ENCODE measurements at places on chromosomes 7 and 10.

- no peak for DNase-seq
These were observed 23.3 kb downstream of the BPGM start for GRCh38 chr7:134669845-134670373.

DNA sequence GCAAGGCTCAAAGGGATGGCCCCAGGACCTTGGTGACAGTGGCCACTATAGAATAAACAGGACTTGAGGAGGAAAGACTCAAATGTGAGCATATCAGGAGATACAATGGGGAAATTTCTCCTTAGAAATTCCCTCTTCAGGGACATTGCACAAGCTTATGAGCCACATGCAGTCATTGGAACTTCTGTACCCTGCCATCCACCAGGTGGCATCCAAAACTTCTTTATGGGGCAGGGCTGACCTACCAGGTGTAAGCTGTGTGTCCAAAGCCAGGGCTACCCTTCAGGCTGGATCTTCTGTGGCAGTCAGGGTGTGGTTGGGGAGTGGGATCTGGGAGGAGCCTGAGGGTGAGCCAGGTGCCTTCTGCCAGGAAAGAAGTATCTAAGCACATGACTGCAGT lies 36.6 kb upstream of the LRRC18 start:
- DNase-seq = peak; percentile 17

DNA sequence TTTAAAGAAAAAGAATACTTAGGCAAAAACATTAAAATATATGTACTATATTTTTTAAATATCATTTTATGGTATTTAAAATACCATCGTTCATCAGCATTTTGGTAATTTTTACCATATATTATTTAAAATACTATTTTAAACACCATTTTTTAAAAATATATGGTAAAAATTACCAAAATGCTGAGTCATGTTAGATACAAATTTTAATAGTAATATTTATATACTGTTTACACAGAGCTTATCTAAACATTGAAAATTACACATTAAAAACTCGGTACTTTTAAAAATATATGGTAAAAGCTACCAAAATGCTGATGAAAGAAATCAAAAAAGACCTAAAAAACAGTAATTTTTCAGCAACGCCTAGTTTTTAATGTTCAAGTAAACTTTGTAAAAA lies 105.6 kb downstream of the TPK1 start:
- no peak for DNase-seq

GRCh38 chr10:104322416-104322782 lies 15.9 kb downstream of the ITPRIP start:
- DNase-seq = no peak

DNA sequence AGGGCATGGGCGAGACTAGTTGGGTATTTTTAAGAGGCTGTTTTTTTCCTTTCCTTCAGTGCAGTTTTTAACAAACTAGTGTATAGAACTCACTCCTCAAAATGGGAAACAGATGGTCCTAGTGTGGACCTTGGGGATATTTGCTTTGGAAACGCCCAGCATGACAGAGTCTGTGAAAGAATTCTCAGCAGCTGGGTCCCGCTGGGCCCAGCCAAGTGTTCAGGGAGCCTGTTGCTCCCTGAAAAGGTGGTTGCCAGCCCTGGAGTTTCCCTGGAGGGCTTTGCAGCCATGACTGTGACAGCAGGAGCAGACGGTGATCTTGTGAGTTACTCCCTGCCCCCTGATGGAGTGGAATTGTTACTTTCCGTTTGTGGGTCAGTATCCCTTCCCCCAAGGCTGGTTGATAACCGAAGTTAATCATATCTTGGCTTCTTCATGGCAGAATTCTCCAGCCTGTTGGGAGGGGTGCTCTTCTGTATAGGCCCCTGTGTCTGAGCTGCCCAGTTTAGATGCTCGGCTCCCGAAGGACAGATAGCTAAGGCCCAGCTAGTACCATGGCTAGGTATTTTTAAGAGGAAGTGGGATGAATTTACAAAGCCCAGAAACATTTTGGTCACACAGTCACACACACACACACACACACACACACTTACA lies 278.6 kb upstream of the HABP2 start:
- DNase-seq = peak; percentile 9

GRCh38 chr10:62284221-62284620 lies 15.6 kb upstream of the RTKN2 start:
- DNase-seq = no peak

DNA sequence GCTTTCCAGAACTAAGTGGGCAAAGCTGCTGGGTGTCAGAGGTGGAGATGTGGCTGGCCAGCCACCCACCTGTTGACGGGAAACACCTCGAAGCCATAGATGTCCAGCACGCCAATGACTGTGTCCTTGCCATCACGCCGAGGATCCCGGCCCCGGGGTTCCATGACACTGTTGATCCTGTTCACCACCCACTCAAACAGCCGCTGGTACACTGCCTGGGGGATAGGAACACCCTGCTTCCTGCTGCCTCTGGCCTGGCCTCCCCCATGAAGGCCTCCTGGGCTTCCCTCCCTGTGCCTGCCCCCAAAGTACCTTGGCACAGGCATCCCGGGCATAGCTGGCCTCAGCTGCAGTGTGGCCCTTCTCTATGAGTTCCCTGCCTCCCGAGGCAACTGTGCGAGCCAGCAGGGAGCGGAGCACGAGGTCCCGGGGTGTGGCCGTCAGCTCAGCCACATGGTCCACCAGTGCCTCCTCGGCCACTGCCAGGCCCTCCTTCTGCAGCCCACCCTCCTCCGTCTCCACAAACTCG lies 8.2 kb downstream of the MYO1G start:
- DNase-seq = no peak
